ENCODE measurements at places on chromosomes 3 and 15.

DNA sequence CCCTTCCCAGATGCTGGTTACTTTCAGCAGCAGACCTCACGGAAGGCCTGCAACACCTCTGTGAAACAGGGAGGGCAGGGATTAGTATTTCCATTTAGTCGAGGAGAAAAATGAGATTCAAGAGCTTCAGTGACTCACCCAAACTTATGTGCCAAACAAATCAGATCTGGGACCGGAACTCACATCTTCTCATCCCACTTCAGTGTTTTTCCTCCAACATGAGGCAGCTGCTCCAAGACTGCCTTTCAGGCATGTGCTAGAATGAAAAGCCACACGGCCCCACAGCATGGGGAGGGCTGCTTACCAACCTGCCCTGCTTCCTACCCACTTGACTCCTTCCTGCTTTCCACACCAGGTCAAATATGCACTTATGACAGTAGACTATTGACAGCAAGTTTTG lies 129.4 kb upstream of the SLC24A5 start:
- no peak for DNase-seq

DNA sequence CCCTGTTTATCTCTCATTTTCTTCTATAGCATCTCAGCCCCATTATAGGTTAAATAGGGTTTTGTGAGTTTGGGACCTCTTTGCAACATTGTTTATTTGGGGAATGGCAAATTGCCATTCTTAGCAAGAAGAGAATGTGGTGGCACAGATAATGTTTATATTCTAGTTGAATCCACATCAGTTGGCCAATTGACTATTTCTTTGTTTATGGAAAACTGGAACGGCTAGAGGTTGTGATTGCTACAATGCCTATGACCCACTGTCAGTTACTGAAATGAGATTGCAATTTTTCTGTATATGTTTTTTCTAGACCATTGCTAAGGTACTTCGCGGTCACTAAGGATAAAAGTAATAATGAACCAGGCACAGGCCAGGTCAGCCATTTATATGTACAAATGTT lies 44.6 kb upstream of the CFAP20DC start:
- no peak for DNase-seq

DNA sequence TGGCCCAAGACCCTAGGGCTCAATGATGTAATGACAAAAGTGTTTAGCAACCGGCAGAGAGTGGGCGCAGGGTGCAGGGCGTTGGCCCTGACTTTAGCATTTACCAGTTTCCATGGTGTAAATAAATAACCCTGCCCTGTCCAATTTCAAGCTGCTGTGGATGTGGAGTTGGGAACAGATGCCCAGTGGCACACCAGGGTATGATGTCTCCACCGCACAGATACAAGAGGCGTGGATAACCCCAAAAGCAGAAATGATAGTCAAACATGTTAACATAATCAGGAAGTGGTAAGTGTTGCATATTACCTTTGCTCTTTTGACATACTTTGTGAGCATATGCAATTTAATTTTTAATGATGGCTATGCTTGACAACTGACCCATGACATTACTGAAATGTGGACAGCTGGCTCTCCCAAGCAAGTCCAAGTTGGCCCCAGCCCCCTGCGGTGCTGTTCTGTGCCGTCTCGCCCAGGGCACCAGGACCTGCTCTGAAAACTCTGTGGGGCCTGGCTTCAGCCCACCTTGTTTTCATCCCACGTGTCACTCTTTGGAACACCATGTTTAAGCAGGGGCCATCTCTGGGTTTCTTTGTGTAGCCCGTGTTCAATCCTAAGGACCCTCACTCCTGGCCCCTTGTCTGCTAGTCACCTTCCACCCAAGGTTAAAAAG lies 10.8 kb upstream of the ANPEP start:
- no peak for DNase-seq

DNA sequence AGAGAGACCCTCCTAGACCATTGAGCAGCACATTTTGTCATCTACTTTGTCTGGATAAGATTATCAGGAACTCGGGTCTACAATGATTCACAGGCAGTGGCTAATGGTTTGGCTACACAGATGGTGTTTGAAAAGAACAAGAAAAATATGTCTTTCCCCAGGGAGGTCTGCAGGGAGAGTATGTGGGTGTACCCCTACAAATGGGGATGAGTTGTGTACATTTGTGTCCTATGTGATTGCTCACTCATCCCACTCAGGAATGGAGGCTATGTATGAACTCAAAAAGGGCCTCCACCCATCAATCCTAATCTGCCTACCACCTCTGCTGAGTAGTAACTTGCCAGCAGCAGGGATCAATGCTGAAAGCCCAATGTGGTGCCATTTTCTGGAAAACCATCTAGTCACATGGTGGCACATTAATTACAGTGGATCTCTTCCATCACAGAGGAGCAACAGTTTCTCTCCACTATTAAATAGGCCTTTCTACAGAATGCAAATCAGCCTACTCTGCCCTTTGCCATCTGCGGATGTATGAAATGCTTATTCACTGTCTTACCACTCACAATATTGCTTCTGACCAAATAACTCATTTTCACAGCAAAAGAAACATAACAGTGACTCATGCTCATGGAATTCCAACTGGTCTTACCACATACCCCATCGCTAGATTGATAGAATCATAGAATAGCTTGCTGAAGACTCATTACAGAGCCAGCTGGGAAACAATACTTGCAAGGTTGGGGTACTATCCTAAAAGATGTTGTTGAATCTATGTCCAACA lies 48.3 kb upstream of the TRIM42 start:
- no peak for DNase-seq

GRCh38 chr3:60890226-60890625 lies 361.0 kb downstream of the FHIT start:
- no peak for DNase-seq

DNA sequence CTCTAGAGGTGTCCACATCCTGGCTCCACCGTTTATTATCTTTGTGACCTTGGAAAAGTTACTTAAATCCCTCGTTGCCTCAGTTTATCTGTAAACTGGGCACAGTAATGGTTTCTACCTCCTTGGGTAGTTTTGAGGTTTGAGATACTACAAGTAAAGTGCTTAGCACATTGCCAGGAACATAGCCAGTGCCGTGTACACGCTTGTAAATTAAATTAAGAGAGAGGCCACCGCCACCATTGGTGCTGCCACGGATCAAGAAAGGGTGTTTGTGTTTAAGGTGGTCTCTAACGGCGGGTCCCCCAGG lies 5.8 kb upstream of the WNT7A start:
- no peak for DNase-seq

DNA sequence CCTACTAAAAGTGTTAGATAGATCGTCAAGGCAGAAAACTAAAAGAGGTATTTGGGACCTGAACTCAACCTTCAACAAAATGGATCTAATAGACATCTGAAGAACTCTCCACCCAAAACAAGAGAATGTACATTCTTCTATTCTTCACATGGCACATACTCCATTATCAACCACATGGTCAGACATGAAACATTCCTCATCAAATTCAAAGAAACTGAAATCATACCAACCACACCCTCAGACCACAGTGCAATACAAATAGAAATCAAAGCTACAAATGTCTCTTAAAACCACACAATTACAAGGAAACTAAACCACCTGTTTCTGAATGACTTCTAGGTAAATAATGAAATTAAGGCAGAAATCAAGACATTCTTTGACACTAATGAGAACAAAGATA lies 984.1 kb upstream of the GBE1 start:
- no peak for DNase-seq

- DNase-seq = peak; percentile 45
Measured at GRCh38 chr3:129314386-129315222, 35.9 kb downstream of the HMCES start.

- DNase-seq = no peak
Measured at GRCh38 chr3:135965129-135965505, 411 bp upstream of the PPP2R3A start.

All from stimulated activated CD4-positive, alpha-beta T cell treated with anti-CD3 and anti-CD28 coated beads, Interleukin-4, amount 100 ng/mL, for 1 hour (primary cell).